ENCODE measurements at places on chromosomes 1 and 21.
A peak's percentile ranks its signal among the peaks of the same experiment; 100 is the strongest.

DNA sequence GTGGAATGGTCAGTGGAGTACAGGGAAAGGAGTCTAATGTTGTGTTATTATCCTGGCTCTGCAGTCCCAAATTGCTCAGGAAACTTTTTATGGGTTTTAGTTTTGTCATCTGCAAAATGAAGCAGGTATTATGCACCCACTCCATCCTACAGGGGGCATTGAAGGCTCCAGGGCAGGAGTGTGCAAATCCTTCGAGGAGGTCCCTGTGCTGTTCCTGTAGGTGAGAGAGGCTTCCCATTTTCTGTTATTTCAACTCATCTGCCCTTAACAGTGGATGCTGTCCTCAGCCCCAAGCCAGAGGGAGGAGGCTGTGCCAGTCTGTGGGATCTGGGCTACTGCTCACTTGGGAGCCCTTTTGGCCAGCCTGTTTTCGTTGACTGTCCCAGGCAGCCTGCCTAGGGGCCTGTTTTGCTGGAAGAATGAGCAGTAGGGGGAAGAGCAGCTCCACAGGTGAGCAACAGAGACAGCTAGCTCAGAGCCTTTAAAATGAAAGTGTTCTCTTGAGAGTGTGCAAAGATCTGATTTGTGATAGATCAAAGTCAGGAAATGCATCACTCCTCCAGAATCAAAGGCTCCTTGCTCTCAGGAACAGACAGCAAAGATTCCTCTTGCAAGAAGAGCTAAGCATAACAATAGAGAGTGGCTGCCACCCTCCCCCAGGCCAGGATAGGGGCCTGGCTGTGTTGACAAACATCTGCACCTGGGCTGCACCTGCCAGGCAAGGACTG lies 317.6 kb upstream of the PROX1 start:
- DNase-seq, result no peak

DNA sequence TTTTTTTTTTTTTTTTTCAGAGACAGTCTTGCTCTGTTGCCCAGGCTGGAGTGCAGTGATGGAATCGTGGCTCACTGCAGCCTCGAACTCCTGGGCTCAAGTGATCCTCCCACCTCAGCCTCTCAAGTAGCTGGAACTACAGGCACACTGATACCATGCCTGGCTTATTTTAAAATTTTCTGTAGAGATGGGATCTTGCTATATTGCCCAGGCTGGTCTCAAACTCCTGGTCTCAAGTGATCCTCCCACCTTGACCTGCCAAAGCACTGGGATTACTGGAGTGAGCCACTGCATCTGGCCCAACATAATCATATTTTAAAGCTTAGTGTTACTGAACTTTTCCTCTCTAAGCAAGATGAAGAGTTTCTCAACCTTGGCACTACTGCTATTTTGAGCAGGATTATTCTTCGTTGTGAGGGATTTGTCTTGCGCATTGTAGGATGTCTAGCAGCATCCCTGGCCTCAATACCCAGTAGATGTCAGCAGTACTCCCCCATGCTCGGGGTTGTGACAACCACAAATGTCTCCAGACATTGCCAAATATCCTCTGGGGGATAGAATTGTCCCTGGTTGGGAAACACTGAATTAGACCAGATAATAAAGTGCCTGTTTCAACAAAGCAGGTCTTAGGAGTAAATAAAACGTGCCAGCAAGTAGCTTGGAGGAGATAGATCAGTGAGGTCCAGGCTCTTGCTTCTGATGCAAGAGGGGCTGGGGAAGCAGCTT lies 15.1 kb upstream of the THRAP3 start:
- DNase-seq, result no peak

GRCh38 chr1:119795261-119796200 lies 15.7 kb downstream of the REG4 start:
- no peak for DNase-seq

- no peak for DNase-seq
Observed at GRCh38 chr1:239814306-239814881, 277.3 kb upstream of the FMN2 start.

DNA sequence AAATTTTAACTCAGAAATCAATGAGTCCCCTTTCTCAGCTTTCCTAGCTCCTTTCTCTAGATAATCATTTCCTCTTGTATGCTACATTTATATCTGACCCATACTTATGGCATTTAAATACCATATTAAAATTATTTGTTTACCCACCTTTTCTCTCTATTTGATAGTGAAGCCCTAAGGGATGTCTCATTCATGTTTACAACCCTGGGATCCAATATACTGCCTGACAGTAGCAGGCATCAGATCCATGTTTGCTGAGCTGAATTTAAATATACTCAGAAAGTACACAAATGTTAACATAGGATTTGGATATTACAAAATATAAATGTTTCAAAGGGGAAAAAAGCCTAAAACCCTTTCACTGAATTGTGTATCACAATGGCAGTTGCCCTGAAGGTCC lies 26.5 kb downstream of the SCMH1 start:
- DNase-seq, result no peak

GRCh38 chr1:234322979-234323378 lies 50.3 kb upstream of the COA6 start:
- DNase-seq, result peak; percentile 18

DNA sequence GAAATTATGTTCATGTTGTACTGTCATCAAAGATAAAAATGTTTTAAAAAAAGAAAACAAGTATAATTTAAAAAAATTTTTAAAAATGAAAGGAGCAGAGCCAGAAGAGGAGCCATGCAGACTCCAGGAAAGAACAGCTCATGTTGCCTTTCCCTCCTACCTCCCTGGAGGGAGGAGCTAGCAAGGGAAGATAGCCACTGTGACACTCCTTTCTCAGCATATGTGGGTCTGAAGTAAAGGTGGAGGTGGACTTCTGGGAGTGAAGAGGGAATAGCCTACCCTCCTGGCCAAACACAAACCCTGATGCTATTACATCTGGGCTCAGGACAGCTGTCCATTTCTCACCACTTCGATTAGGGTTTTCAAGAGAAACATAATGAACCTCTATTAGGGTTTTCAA lies 54.2 kb downstream of the SLC2A1 start:
- DNase-seq, result no peak

- DNase-seq, result peak; percentile 72
Observed at GRCh38 chr1:160768295-160768657, 27.7 kb upstream of the LY9 start.

DNA sequence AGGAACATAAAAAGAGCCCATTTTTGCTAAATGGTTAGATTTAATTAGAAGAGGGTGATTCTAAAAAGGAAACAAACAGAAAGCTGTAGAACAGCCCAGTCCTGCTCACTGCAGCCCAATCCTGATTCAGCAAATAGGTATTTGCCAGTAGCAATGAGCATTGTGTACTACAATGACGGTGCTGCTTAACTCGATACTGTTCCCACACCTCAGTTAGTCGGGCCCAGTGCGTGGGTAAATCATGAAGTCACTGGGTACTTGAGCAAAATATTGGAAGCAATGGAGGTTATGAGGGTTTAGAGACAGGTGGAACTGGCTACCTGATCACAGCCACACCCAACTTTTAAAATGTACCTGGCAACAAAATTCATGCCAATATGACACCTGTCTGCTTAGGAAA lies 101.5 kb upstream of the ADGRL2 start:
- no peak for DNase-seq

- DNase-seq, result no peak
Observed at GRCh38 chr1:64691626-64692025, 53.2 kb upstream of the RAVER2 start.

- DNase-seq, result no peak
Observed at GRCh38 chr1:113217447-113218208, 144.6 kb downstream of the LRIG2 start.

DNA sequence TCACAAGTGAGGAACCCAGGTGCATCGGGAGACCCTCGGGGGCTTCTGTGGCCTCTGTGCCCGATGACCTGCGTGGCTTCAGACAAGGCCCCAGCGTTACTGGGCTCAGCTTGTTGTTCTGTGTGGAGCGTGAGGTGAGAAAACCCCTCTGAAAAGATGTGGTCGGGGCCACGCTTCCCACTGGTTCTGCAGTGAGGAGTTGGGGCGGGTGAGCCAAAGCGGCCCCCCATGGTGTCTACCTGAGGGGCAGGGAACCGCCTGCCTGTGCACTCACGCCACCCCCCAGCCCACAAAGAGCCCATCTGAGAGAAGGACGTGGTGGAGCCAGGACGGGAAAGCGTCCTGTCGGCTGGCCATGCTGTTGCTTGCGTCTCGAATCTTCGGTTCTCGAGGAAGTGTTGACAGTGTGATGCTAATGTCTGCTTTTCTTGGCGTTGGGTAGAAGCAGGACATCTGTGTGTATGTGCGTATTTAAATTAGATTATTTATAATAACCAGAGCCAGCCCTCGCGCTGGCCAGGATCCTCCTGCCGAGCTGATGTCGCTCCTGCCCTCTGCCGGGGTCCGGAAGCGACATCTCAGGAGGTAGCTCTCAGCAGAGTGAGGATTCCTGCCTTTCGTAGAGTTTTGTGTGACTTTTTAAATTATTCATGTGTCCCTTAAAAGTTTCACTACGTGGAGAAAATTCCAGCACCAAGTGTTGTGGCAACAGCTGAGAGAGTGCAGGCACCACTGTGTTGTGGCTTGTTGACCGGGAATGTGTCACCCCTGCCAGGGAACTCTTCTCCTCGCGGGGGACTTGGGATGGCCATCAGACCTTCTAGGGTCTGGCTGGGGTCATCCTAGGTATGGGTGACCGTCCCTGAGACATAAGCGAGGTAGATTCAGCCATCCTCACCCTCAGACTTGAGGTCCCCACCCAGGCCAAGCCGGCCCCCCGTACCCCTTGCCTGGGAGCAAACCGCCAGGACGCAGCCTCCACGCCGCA lies 15.3 kb downstream of the TMEM201 start:
- DNase-seq, result no peak

DNA sequence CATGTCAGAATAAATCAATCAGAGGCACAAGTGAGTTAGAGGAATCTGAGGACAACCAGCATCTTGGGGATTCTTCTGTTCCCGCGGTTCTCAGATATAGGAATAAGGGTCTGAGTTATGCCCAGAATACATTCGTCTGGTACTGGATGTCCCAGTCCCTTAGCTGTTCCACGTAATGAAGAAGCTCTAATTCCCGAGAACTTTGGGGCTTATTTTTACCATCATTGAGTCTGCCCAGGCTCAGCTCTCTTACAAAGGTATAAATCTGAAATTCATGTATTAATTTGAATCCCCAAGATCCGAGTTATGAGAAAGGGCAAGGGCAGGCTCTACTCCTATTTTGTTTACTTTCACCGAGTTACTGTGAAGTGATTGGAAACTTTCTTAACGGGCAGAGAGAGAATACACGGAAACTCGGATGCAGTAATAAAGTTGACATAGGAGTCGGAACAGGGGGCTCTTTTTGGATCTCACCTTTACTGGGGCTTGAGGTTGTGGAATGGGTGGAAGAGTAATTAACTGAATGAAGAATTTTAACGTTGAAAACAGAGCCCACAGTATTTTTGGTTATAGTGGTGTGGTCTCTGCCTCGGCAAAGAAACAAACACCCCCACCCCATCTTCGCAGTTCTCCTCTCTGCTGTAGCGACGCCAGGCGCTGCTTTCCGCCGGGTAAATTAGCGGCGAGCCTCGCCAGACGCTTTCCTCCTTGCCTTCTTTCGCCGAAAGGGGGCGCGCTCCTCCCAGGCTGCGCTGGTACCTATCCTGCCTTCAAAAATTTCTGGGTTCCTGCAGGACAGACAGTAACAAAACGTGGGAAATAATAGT lies 7.1 kb downstream of the PRRX1 start:
- no peak for DNase-seq

GRCh38 chr1:45557422-45557944 lies 6.9 kb downstream of the AKR1A1 start:
- no peak for DNase-seq

GRCh38 chr1:110021285-110021684 lies 13.1 kb upstream of the STRIP1 start:
- no peak for DNase-seq

DNA sequence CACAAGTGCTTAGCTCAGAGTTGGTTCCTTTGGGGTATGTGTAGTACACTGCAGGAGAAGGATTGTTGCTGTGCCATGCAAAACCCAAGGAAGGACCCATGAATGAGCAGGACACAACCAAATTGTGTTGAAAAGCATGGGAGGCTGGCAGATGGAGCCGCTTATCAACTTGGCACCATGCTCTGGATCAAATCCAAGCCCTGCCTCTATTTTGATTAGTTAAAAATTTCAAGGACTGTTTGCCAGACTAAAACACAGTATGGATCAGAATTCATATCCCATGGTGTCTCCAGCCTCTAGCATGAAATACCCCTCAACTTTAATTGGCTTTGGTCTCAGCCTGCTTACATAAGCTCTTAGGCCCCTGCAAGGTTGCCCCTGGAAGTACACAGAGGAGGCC lies 27.8 kb downstream of the CCDC185 start:
- DNase-seq, result no peak

GRCh38 chr1:212914789-212915188 lies 35.6 kb upstream of the VASH2 start:
- no peak for DNase-seq

- DNase-seq, result peak; percentile 78
Observed at GRCh38 chr1:116724765-116725375, 29.4 kb upstream of the CD2 start.

DNA sequence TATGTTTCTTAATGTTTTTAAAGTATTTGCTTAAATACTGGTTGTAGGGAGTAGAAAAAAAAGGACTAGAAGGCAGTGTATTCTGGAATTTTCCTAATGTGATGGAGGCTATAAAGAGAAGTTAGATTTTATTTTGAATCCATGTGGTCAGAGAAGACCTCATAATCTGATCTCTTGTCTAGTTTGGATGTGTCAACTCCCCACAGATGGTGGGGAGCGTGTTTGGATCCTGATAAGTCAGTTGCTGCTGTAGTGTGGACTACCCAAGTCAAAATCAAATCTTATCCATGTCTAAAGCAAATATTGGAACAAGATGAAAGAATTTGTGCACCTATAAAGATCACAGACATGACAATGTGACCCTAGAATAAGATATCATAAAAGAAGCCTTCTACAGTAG lies 918.0 kb downstream of the LTN1 start:
- DNase-seq, result no peak

DNA sequence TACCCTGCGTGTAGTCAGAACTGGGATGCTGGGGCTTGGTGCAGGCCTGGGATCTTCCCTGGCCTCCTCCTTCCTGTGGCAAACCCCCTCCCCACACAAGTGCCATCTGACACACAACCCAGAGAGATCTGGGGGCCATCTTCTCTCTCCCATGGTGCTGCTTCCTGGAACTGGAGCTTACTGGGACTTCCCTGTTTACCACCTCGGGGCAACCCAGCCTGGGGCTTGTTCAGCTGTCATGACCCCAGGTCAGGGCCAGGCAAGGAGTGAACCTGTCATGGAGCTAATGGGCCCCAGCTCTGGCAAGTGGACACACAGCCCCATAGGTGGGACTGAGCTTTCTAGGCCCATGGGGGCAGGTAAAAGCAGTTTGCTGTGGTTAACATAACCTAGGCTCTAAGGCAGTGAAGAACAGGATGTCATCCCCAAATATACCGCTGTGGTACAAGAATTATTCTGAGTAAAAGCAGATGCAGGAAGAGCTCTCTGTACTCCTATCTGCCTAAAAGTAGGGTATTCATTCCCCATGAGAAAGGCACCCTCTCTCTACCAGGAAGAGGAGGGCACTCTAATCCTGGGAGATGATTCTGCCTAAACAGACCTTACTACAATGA lies 2.4 kb downstream of the TRIM11 start:
- DNase-seq, result no peak

DNA sequence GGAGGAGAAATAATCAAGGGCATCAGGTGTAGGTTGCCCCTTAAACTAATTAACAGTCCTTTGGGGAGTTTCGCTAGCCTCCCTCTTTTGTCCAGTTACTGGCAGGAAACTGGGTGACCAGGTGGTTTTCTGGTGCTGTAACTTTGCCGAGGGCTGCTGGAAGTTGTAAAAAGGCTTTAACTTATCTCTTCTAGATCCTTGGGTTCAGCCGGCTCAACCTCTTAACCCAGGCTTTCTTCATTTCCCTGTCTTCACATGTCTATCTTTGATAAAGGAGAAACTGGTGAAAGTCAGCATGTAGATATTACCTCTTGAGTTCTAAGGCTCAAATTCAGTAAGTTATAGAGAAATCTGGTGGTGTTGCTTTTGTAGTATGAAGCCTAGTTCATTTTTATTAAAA lies 289.7 kb upstream of the NRIP1 start:
- no peak for DNase-seq
